Inflammatory macrophage (primary cell): ENCODE measurements at places on chromosomes 12 and 14.
A peak's percentile ranks its signal among the peaks of the same experiment; 100 is the strongest.

- peak; percentile 22 for DNase-seq
Observed at GRCh38 chr12:52119398-52120254, 40.1 kb downstream of the SMIM41 start.

DNA sequence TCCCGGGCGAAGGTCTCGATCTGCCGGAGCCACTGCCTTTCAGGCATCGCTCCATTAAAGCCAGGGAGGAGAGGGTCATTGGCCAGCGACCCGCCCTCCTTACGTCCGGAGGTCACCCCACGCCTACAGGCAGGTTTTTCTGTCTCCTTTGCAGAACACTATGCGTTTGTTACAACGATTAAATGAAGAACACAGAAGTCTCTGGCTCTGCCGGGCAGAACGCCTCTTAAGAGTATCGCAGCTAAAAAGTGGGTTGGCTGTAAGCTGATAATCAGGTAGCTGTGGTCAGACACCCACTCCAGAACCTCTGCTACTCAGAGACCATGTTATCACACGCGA lies 15.0 kb downstream of the OTX2 start:
- no peak for DNase-seq

DNA sequence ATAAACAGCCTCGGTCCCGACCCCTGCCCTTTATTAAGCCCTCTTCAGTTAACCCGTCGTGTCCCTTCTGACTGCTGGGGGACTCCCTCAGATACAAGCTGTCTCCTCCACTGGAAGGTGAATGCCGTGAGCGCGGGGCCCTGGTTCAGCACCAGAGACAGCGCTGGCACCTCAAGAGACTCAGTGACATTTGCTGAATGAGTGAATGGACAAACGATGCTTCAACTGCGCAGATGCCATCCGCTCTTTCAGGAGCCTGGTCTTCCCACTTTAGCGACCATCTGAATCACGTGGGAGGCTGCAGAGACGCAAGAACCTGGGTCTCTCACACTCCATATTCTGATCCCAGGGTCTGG lies 92.6 kb upstream of the SFSWAP start:
- DNase-seq: no peak

- no peak for DNase-seq
Observed at GRCh38 chr12:60863421-60863820, 1267.6 kb downstream of the SLC16A7 start.

- DNase-seq: peak; percentile 25
Observed at GRCh38 chr14:63276492-63277342, 42.0 kb downstream of the GPHB5 start.

DNA sequence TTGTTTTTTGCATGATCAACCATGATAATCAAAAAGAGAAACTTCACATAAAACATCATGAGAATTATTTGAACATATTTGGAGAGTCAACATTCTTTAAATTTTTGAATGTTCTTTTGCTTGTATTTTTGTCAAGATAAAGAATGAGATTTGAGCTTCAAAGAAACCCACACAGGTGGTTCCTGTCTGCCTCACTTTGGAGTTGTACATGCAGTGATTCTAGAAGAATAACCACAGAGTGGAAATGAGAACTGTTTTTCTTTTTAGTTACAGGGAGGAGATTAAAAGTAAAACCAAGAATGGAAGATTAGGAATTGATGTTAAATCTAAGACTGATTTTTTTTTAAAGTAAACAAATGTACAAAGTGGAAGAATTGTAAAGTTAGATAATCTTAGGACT lies 2.3 kb upstream of the ZNF705A start:
- no peak for DNase-seq

GRCh38 chr12:106446419-106447092 lies 89.0 kb downstream of the POLR3B start:
- no peak for DNase-seq

GRCh38 chr12:7171854-7172253 lies 17.6 kb upstream of the PEX5 start:
- no peak for DNase-seq

DNA sequence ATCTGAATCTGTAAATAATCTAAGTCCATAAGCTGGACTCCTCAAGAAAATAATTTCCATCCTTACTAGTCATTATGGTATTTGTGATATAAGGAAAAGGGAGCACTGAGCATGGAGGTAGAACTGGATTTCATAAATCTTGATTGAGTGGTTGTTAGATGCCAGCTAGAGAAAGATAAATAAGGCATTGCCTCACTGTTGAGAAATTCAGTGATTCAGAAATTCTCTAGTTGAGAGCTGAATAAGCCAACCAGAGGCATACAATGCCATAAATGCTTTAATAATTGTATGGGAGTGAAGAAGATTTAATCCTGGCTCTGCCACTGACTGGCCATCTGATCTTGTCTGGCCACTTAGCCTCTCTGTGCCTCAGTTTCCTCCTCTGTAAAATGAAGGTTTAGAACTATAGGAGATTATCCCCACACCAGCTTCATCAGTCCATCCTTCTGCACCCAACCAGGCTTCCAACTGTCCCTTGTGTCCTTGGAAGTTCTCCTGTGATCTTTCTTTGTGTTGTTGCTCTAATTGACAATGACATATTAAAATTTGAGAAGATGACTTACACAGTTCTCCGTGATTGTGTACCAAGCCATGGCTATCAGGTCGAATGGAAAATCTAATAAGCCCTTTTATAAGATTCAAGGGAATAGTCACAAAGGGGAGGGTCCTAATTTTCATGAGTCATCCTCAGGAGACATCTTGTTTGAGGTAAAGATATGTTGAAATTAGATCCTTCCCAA lies 394.3 kb downstream of the EGLN3 start:
- no peak for DNase-seq

- no peak for DNase-seq
Observed at GRCh38 chr12:29224572-29224971, 75.5 kb downstream of the FAR2 start.

DNA sequence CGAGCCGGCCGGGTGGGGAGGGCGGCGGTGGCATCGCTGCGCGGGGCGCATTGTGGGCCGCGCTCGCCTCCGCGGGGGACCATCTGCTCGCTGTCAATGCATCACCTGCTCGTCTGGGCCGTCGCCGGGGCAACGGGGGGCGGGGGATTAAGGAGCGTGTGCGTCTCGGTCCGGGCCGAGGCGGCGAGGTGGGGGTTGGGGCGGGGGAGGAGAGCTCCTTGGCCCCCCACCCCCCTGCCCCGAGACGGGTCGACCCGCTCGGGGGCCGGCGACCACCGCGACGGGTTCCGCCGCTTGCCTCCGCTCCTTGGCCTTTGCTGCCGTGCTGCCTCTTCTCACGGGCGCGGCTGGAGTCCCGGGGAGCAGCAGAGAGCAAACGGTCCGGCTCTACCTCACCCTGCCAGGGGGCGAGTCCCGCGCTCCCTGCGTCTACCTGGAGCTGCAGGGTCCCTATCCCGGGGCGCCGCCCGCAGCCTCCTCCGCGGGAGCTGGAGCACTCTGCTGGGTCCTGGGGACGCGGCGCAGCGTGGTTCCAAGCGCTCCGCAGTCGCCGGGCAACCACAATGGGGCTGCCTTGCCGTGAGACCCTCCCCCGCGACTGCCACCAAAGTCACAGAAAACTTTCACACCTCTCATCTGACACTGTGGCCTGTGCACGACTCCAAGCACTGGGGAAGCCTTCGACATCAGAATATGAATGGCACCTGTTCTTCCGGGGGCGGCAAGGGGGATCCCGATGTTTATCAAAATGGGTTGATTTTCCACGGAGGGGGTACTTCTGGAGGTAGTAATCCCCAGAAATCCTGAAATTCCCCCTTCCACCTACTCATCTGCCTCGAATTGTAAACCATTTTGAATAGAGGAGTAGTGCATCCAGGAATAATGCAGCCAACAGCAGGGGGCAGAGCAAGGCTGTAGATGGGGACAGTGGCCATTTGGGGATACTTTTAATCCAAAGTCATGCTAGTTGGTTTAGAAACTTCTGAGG lies at the start of gene C12orf42:
Gene C12orf42 (minus strand): TSS at position 500 of the 988 bp plus-strand sequence. CDS start 17,542 bp downstream, outside the sequence.
- DNase-seq: no peak

- DNase-seq: no peak
Observed at GRCh38 chr14:51305751-51306150, 65.7 kb downstream of the TMX1 start.

DNA sequence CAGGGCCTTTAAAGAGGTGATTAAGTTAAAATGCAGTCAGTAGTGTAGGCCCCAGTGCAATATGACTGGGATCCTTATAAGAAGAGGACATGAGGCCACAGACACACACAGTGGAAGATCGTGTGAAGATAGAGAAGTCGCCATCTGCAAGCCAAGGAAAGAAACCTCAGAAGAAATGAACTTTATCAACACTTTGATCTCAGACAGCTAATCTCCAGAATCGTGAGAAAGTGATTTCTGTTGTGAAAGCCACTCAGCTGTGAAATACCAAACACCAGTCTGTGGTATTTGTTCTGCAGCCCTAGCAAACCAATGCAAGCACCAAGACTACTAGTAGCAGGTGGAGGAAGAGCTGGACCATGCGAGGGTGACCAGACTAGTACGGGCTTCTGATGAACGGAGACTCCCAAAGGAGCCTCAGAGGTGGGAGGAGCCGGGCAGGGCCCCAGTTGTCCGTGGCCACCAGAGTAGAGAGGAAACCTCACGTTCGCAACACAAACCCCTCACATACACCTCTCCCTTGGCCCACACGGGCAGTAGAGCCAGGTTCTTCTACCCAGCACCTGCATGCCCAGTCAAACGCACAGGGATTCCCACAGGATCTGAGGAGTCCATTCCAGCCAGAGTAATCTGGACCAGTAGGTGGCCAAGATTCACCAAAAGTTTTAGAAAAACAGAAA lies 243.0 kb downstream of the TTC8 start:
- no peak for DNase-seq

DNA sequence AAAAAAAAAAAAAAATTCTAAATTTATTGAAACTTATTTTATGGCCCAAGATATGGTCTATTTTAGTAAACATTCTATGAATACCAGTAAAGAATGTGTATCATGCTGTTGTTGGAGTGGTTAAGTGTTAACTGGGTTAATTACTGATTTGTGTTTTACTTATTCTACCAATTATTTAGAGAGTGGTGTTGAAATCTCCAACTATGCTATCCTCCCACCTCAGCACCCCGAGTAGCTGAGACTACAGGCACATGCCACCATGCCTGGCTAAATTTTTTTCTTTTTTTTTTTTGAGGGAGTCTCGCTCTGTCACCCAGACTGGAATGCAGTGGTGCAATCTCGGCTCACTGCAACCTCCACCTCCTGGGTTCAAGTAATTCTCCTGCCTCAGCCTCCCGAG lies 72.2 kb downstream of the R3HDM2 start:
- DNase-seq: no peak

DNA sequence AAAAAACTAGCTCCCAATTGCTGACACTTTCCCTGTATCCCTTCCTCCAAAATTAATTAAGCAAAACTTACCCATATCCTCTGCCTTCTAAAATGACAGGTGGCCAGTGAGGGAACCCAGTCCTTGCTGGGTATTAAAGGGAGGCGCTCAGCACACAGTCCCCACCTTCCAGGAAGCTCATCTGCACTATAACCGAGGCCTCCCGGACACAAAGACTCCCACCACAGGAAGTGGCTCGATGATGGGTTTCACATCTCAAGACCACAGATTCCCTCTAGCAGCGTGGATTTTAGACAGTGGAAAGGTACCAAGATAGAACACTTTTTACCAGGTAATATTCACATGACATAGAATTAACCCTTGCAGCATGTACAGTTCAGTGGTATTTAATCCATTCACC lies 126.8 kb upstream of the NCOR2 start:
- DNase-seq: no peak

DNA sequence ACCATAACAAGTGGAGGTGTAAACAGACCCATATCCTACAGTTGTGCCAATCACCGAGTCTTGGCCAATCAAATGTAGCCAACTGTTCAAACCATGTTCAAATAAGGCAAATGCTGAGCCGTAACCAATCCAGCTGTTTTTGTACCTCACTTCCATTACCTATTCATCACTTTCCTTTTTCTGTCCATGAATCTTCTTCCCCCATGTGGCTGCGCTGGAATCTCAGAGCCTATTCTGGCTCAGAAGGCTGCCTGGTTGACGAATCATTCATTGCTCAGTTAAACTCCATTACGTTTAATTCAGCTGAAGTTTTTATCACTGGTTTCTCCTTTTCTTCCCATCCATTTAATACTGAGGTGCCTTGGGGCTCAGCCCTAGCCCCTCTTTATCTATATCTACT lies 71.1 kb downstream of the TBC1D30 start:
- no peak for DNase-seq

- no peak for DNase-seq
Observed at GRCh38 chr12:32331133-32331532, 68.2 kb upstream of the FGD4 start.

- peak; percentile 63 for DNase-seq
Observed at GRCh38 chr14:66495218-66496098, 9.3 kb downstream of the CCDC196 start.

- no peak for DNase-seq
Observed at GRCh38 chr12:93338598-93338997, 39.1 kb upstream of the NUDT4 start.

DNA sequence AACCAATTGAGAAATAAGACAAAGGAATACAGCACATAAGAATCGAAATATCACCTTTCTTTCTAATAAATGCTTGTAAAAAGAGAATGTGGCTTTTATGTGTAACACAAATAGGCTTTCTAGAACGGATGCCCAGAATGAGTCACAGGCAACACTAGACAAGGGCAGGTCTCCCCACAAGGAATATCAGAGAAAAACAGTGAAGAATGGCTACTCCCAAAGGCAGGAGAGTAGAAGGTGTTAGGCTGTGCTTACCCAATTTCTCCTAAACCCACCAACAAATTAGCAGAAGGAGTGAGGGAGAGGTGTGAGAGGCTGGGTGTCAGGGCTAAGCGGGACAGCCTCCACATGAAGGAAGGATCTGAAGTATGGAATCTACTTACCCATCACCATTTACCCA lies 55.2 kb downstream of the GALNT4 start:
- DNase-seq: no peak

DNA sequence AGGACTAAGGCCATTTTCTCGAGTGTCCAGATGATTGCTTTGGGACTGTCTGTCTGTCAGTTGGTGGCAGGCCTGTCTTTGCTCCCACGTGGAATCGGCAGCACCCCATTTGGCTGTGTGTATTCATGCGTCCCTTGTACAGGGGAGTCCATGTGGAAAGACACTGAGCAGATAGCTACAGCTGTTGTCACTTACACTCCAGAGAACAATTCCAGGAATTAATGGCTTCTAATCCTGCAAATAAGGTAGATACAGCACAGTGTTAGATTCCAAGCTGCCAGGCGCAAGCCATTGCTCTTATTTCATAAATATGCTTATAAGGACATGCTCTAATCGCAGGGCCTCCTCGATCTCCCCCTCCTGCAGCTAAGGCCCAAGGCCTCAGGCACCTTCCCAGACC lies 208.8 kb downstream of the VRK1 start:
- DNase-seq: no peak

DNA sequence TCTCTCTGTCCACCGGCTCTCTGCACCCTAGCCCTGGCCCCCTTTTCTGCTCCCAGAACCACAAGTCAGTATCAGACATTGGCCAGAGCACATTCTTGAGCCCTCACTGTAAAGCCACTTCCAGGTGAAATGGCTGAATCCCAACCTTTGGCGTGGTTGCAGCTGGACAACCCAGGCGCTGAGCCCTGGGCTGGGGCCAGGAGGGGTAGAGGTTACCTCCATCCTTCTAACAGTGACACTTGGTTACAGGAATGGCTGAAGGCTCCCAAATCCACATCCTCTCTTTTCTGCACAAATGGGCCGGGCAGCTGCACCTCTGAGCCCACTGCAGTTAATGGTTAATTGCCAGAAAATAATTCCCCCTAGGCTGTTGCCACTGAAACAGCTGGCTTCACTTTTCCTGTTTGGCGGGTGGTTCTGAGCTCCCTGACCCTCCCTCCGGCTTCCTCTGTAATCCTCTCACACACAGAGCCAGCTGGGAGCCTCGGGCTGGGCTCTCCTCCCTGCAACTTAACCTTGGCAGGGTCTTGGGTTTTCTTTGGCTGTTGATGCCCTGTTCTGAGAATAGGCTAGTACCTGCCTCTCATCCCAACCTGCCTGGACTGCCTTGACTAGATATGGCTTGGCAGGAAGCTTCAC lies 44.1 kb downstream of the TSPAN11 start:
- DNase-seq: no peak
